ENCODE measurements at places on chromosomes 7 and 10.

- peak; percentile 76 for DNase-seq
Observed at GRCh38 chr10:128178302-128178958, 52.2 kb upstream of the MKI67 start.

GRCh38 chr10:121680879-121681655, 82.8 kb upstream of the FGFR2 start:
- DNase-seq, result no peak

DNA sequence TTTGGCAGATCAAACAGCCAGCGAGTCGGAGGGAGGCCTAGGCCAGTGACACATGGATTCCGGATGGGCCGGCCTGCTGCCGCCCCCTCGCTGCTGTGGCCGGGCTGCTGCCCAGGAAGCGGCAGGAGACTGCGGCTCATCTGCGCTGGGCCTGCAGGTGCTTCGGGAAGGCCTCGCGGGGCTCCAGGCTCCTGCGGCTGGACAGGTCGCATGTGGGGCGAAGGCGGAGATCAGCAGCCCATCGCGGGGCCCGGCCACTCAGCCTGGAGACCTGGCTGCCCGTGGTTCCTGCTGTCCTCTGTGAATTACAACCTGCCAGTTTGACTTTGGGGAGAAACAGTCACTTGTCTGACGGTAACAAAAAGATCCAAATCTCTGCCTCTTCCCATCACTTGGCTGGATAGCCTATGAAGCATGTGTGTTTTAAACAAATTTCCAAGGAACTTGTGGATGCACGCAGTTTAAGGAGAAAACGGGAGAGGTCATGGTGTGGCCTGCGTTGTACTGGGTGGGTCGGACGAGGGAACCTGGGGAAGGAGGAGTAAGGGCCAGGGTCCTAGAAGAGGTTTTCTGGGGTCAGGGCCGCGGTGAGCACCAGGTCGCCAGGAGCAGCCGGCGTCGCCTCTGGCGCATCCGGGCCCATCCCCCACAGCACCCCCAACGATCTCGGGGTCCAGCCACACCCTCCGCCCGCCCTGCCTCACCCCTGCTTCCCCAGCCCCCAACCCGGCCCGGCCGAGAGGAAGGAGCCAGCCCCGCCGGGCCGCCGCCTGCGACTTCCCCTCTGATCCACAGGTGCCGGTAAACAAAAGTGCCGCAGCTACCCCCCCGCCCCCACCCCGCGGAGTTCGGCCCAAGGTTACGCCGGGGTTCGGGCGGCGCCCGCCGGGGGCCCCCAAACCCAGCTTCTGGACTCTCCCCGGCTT, 1.6 kb downstream of the SPOCK2 start:
- peak; percentile 72 for DNase-seq

GRCh38 chr7:80945976-80946375, 27.1 kb upstream of the SEMA3C start:
- DNase-seq, result no peak
